ENCODE measurements at places on chromosomes 1 and 21.

DNA sequence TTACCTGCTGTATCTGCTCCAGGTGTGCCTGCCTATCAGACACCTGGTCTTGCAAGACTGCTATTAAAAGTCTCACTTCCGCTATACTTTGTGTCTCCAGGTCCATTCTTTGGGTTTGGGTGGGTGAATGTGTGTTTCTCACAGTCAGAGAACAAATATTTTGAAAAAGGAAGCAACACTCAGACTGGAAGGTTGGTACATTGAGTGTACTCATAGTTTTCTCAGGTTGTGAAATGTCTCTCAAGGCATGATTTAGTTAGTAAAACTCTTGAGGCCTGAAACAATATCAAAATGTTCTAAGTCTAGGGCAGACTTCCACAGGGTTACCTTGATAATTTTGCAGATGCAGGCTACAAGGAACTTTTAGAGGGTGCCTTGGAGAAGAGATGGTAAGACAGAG lies 429.9 kb upstream of the ZRANB2 start:
- DNase-seq = no peak

GRCh38 chr1:224427346-224427745 lies 7.3 kb downstream of the WDR26 start:
- DNase-seq = no peak

- DNase-seq = no peak
Measured at GRCh38 chr1:118717893-118718292, 270.2 kb downstream of the TBX15 start.

- DNase-seq = no peak
Measured at GRCh38 chr1:194705123-194705854, 1518.9 kb upstream of the B3GALT2 start.

DNA sequence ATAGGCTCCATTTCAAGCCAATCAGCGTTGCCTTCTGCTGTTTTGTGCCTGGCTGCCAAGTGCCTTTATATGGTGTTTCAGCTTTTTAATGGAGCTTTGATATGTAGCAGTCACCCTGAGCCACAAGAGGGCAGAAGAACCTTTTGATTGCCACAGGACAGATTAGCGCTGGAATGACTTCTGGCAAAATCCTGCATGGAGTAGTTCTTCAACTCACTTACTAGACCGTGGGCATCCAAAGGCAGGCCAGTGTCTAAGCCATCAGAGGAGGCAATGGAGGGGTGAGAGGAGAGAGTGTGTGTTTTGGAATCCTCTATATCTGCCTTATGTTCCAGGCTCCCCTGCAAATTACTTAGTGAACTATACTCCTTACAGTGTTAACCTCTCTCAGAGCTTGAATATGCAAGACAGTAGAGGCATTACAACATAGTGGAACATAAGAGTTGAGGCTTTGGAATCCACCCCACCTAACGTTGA lies 56.2 kb downstream of the ST3GAL3 start:
- DNase-seq = peak; percentile 3

GRCh38 chr1:115426231-115426771 lies 88.3 kb upstream of the NGF start:
- no peak for DNase-seq

DNA sequence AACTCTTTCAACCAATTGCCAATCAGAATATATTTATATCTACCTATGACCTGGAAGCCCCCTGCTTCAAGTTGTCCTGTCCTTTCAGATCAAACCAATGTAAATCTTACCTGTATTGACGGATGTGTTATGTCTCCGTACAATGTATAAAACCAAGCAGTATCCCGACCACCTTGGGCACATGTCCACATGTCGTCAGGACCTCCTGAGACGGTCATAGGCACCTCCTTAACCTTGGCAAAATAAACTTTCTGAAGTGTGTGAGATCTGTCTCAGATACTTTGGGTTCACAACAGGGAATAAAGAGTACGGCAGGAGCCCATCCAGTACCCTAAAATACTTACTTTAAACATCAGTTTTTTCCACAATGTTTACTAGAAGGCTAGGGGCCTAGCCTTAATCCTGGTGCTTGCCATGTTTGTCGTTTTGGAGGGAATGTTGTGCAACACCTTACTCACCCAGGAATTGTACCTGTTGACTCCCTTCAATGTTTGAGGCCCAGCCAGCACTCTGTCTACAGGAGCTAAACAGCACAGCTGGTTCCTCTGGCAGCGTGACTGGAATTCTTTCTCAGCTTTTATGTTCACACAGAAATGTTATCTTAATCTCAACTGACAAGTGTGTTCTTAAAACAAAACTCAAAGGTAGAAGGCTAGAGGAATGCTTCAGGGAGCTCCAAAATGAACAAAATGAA lies 90.8 kb upstream of the USP25 start:
- no peak for DNase-seq

DNA sequence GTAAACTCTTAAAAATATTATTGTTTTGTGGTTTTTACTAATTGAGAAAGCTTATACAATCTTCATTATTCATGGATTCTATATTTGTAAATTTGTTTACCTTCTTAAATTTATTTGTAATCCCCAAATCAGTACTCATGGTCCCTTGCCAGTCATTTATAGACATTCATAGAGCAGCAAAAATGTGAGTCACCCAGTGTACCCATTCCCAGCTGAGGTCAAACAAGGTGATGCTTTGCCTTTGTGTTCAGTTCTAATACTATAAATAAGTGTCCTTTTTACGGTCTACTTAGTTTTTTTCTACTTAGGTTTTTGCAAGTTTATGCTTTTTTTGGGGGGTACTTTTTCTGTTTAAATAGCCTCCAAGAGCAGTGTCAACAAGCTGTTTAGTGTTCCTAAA lies 36.1 kb downstream of the SORT1 start:
- no peak for DNase-seq

GRCh38 chr1:178619042-178619927 lies 105.8 kb upstream of the RALGPS2 start:
- DNase-seq = no peak

DNA sequence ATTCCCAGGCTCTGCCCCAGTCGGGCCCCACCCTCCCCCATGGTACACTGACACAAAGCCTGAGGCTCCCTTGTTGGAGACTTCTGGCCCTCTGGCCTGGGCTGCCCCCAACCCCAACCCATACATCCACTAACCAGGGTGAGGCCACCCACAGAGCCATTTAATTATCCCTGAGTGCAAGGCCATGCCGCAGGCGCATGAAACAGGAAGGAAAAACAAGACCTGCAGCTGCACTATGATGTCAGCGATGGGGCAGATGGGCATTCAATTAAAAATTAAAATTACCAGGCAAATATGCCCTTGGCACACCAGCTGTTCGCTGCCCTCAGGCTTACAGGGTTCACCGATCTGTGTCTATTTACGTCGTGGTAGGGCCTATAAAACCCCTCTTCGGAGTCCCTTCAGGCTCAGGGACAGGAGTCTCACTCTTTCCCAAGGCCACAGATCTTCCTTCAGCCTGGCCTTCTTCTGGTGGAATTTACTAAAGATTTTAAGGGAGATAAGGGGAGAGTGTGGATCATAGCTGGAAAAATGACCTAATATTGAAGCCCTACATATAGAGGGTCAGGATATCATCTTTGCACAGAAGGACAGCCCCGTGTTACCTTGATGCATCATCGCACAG lies 29.6 kb upstream of the RGS16 start:
- no peak for DNase-seq

- DNase-seq = no peak
Measured at GRCh38 chr1:9797049-9797448, 26.7 kb downstream of the CLSTN1 start.

DNA sequence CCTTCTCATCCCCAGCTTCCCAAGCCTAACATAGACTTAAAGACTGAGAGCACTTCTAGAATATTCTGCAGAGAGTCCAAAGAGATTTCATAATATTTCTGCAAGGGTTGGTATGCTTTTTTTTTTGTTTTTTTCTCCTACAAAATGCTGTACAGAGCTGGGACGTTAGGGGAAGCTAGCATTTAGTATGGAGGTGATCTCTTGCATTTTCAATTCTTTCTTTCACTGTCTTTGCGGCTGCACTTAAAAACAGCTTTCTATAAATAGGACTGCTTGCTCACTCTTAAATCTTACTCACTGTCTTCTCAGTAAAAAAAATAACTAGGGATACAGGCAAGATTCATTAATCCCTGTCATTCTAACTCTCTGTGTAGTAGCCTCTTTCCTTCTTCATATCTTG lies 7.4 kb downstream of the DSCAM start:
- no peak for DNase-seq

GRCh38 chr1:170678027-170678600 lies 14.2 kb downstream of the PRRX1 start:
- no peak for DNase-seq

- no peak for DNase-seq
Measured at GRCh38 chr1:171113382-171113781, 22.7 kb downstream of the FMO3 start.

DNA sequence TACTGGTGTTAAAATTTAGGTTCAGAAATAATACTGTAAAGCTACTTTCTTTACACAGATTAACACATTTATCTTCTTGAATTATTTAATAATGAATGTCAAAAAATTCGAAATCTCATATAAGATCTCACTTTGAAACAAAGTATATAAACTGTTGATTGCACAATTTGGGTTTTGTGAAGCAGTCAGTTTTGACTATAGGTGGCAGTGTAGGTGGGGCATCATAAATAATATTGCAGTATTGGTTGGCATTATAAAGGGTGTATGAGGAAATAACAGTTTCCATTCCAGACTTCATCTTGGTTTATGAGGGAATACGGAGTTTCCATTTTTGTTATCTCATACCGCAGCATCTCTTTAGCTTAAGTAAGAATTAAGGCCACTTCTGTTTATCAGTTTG lies 49.9 kb downstream of the SUCO start:
- no peak for DNase-seq

DNA sequence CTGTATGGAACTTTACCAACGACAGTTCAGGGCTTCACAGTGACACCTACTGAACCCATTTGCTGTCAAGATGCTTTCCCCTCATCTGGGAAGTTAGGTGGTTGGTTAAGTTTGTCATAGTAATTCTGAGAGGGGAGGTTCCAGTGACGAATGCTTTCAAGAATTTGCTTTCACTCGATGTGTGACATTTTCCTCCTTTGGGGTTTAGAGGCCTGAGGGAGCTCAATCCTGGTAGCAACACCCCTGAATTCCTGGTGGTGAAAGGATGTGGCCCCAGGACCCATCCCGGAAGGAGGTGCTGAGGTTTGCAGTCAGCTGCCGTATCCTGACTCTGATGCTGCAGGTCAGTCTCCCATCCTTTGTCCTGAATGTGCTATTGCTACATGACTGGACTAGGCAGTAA lies 2.8 kb downstream of the PIGV start:
- no peak for DNase-seq

- DNase-seq = no peak
Measured at GRCh38 chr1:153395136-153395685, 4.3 kb upstream of the S100A8 start.

GRCh38 chr1:188427642-188428041 lies 1598.9 kb downstream of the PLA2G4A start:
- no peak for DNase-seq

GRCh38 chr1:234926264-234926558 lies 202.4 kb downstream of the TOMM20 start:
- no peak for DNase-seq

DNA sequence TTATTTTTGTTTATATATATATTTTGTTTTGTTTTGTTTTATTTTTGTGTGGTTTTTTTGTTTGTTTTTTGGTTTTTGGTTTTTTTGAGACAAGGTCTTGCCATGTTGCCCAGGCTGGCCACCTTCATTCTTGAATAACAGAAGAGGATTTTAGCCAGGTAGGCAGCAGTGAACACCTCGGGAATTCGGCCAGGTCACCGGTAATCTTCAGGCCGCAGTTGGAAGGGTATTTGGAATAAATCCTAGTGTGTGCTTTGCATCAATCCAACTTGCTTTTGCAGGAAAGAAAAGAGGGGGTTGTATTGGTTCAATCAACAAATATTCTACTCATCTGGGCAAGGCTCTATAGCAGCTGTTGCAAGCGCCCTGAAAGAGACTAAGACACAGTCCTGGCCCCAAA lies 53.9 kb downstream of the MT1HL1 start:
- DNase-seq = no peak

DNA sequence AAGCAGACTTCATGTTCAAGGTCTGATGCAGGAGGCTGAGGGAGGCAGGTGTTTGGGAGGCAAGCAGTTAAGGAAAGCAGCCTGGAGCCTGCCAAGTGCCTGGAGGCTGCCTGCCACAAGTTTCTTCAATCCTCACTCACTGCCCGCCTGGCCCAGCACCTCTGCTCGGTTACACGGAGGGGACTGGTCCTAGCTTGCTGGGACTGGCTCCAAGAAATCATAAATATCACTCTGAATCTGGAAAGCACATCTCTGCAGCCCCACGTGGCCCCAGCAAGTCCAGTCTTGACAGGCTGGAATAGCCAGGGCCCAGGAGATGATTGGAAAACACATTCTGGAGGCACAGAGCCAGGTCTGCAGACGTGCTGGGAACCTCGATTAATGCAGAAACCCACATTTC lies 83.9 kb downstream of the BCAR3 start:
- no peak for DNase-seq

DNA sequence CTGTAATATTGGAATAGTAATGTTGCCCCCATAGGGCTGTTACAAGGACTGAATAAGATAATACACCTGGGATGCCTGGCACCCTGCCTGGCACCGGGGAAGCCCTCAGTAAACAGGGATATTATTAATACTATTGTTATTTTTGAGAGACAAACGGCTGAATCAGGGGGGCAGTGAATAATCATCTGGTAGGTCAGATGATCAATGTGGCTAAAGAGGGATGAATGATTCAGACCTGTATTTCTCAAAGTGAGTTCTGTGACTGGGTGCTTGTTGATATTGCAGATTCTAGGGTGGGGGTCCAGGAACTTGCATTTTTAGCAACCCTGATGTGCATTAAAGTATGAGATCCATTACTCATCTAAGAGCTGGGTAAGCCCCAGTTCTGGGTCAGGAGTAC lies 46.2 kb upstream of the BCL10 start:
- no peak for DNase-seq

- no peak for DNase-seq
Measured at GRCh38 chr1:201999625-202000238, 10.7 kb upstream of the ELF3 start.

DNA sequence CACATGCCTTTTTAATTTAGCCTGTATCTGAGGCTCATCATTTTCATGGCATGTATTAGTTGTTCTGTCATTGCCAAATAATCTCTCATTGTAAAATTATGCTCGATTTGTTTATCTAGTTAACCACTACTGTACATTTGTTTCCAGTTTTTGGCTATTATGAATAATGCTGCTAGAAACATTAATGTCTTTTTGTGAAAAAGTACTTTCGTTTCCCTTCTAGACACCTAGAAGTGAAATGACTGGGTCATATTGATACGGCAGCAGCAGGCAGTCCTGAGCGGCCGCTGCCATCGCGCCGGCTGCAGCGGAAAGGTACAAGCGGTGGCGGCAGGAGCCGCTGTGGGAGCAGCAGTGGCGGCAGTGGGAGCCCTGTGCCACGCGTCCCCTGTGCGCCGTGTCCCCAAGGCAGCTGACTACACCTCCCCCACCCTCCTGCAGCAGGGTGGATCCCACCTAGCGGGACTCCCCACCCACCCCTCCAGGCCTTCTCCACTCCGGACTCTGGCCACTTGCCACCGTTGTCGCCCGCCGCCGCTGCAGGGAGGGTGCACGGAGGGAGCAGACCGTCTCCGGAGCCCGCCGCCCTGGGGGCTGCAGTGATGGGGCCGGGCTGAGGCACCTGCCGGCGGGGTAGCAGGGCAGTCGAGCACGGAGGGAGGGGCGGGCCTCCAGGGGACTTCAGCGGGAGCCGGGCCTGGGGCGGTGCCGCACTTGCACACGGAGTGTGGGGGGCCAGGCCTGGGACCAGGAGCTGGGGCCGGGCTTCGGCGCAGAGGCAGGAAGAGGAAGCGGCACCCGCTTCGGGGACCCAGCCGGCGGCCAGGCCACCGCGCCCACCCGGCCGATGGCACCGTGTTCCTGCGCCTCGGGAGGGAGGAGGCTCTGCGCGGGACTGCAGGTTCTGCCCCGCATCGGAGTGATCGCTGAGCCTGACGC lies 66.8 kb upstream of the RGS7 start:
- DNase-seq = no peak
